ENCODE measurements at places on chromosomes 1 and 21.

DNA sequence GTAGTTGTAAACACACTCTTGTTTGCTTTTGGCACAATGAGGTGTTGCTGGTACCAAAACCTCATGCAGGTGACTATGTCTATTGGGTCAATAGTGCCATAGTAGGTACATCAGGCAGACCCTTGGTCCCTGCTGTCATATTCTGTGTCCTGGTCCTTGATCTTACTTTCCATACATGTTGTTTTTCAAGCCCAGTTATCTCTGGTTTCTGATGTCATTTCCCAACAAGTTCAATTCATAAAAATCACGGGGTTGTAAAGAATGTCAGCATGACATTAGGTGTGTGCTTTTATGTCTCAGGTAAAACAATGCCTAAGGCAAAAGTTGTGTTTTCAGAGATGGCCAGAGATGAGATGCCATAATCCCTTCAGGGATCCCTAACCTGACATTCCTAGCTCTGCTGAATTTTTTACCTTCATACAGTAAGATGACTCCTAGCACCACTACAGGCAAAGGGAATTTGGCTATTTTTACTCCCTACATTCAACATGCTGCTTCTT lies 390.3 kb upstream of the PKN2 start:
- no peak for DNase-seq

GRCh38 chr1:246482805-246483568 lies 24.1 kb downstream of the SMYD3 start:
- DNase-seq: peak; percentile 32

GRCh38 chr1:216457356-216457755 lies 34.1 kb upstream of the USH2A start:
- DNase-seq: no peak

- DNase-seq: no peak
Observed at GRCh38 chr1:206142011-206142410, 24.8 kb upstream of the AVPR1B start.

GRCh38 chr1:241706967-241707366 lies 54.9 kb downstream of the WDR64 start:
- DNase-seq: peak; percentile 86

GRCh38 chr1:215004121-215004827 lies 78.3 kb upstream of the KCNK2 start:
- DNase-seq: no peak

DNA sequence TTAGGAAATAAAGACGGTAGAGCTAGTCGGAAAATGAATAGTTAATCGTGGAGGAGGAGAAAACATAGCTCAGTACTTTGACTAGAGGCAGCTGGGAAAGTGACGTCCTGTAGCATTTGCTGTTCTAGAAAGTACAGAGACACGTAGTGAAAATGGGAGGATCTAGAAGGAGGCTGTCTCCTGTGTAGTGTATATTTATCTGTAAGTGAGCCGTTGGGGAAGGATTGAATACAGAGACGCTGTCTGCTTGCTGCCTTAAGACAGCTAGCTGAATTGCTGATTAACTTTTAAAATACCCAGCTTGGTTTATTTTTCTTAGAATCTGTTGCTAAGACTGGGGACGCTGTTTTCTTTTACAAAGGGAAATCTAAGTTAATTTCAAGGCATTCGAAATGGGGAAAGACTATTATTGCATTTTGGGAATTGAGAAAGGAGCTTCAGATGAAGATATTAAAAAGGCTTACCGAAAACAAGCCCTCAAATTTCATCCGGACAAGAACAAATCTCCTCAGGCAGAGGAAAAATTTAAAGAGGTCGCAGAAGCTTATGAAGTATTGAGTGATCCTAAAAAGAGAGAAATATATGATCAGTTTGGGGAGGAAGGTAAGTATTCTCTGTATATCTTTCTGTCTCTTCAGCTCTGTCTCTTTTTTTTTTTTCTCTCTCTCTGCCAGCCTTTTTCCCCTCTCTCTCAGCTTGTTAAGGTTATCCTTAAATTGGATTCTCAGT lies at the start of gene DNAJB4:
TSS of gene DNAJB4 (plus strand) at position 221 of the 729 bp plus-strand sequence. CDS start at position 393, 172 bp downstream.
- DNase-seq: peak; percentile 98

DNA sequence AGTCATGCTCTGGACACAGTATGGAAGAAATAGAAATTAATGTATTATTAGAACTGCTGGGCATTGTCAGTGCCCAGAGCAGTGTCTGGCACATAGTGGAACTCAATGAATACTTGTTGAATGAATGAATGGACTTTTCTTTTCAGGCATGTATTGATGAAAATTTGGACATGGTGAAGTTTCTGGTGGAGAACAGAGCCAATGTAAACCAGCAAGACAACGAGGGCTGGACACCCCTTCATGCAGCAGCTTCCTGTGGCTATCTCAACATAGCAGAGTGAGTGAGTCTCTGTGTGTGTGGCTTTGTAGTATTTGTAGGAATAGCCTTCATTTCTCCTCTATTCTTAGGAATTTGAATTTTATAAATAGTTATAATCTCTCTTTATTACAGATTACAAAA lies 68.1 kb downstream of the PPP1R12B start:
- DNase-seq: no peak

GRCh38 chr1:157142201-157142600 lies 4.0 kb upstream of the ETV3 start:
- no peak for DNase-seq

- DNase-seq: peak; percentile 68
Observed at GRCh38 chr1:81304187-81304586, 496.5 kb upstream of the ADGRL2 start.

DNA sequence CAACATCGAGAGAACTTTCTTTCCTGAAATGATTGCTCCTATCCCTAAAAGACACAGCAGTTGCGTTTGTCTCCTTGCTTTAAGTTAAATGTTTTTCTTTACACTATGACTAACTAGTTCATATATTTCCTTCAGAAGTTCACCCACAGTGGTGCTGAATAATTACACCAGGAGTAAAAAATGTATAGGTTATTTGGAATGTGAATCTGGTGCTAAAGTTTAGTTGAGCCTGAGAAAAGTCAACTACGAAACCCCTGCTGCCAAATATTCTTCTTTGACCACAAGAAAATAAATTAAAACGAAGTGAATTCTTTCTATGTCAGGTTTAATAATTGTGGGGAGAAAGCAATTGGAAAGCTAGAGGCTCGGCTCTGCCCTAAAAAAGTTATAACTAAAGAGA lies 52.8 kb downstream of the C4BPA start:
- no peak for DNase-seq

DNA sequence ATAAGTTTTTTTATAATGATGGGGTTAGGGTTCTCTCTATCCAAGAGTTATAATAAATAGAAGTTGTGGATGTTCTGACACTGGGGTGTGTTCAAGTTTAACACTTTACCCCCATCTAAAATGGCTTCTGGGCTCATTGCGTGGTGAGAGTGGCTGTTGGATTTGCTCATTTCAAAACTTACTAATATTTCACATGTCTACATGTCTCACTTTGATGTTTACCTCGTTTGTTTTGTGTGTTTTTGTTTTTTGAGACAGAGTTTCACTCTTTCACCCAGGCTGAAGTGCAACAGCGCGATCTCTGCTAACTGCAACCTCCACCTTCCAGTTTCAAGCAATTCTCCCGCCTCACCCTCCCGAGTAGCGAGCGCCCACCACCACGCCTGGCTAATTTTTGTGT lies 3.7 kb downstream of the RRP1B start:
- no peak for DNase-seq

DNA sequence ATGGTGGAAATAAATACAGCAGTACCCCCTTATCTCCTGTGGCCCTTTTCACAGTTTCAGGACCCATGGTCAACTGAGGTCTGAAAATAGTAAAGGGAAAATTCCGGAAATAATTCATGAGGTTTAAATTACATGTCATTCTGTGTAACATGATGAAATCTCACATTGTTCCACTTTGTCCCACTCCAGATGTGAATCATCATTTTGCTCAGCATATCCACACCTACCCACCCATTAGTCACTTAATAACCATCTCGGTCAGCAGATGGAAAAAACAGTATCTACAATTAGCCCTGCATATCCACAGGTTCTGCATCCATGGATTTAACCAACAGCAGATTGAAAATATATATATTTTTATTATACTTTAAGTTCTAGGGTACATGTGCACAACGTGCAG lies 86.9 kb upstream of the GORAB start:
- peak; percentile 94 for DNase-seq

DNA sequence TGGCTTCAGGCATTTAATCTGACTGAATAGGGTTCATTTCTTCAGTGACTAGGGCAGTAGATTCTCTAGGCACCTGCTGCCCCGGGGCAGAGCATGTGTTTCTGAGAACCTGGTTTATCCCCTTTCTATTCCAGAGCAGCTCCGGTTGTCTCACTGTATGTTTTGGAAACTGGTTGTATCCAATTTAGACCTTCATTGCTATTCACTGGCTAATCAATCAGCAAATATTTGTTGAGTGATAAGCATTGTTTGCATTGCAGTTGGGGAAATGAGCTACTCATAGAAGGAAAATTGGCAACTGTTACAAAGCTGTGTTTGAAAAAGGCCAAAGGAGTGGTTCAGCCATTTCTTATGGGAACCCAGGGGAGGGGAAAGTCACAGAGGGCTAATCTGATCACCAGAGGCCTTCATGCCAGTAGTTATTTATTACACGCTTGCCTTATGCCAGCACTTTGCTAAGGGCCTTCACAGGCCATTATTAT lies 2.9 kb downstream of the QSOX1 start:
- DNase-seq: peak; percentile 27

DNA sequence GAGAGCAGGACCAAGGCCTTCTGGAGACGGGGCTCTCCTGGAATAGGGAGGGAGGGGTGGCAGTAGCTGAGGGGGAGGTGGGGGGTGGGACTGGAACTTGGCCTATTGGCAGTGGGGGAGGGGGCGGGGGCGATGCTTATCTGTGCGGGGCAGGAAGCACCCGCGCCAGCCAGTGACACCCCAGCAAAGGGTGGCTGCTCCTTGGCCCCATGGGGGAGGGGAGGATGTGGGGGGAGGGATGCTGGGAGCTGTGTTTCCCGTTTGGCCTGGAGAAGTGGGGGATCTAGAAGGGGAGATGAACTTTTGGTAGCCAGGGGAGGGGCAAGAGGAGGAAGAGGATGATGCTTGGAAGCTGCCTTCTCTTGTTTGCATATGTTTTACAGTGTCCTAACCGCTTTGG lies 11.0 kb downstream of the ZBTB7B start:
- no peak for DNase-seq

DNA sequence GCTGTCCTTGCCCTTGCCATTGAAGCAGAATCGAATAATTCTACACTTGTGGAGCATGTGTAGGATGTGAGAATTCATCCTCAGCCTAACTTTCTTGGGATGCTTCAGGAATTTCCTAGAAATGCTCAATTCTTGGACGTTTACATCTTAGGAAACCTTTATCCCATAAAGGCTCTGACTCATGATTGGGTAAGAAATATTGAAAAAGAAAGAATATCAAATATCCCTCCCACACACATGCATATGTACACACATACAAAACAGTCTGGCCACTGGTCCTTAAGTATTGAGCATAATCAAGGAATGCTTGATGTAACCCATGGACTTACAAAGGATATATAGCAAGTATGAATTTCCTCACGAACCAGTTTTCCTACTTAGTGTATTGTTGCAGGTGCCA lies 83.9 kb upstream of the IPO9 start:
- DNase-seq: peak; percentile 91

- no peak for DNase-seq
Observed at GRCh38 chr1:241551759-241552638, 19.8 kb downstream of the KMO start.

- DNase-seq: no peak
Observed at GRCh38 chr1:60621368-60621851, 461.0 kb upstream of the NFIA start.
